ENCODE measurements at places on chromosomes 12 and 14.
A peak's percentile ranks its signal among the peaks of the same experiment; 100 is the strongest.

- no peak for DNase-seq
Observed at GRCh38 chr12:132316497-132317232, 12.7 kb downstream of the GALNT9 start.

GRCh38 chr14:82537831-82538230 is 1004.2 kb upstream of the SEL1L start:
- DNase-seq = no peak

GRCh38 chr12:56160193-56160763 is 2.1 kb downstream of the MYL6 start:
- peak; percentile 32 for DNase-seq

DNA sequence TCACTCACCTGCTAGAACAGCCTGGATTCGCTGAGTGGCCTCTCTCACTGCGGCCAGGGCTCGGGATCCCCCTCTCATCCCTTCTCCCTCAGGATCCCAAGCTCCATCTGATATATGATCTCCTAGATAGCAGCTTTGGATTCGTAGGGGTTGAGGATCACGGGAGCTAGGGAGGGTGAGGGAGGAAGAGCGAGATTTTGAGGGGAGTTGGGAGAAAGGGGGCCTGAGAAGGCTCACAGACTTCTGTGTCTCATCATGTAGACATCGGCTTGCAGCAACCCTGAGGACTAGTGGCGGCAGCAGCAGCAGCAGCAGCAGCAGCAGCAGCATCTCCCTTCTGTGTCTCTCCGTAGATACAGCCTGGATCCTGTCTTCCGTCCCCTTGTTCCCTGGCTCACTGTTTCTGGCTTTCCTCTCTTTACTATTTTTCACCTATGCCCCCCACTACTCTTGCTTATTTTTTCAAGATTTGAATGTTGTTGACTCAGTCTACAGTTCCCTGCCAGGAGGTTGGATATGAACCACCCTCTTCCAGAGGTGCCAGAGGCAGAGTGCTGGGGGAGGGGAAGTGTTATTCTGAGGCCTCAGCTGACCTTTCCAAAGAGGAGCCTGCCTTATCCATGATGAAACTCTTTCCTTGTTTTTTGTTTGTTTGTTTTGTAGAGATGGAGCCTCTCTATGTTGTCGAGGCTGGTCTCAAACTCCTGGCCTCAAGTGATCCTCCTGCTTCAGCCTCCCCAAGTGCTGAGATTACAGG is at the start of gene CIROP:
TSS of gene CIROP (minus strand) at position 399 of the 757 bp plus-strand sequence. CDS start at position 330, 69 bp downstream.
- no peak for DNase-seq

GRCh38 chr12:63075376-63076060 is 75.5 kb downstream of the AVPR1A start:
- DNase-seq = no peak

Data from activated CD4-positive, CD25-positive, alpha-beta regulatory T cell treated with anti-CD3 and anti-CD28 coated beads, Interleukin-2, amount 50 U/mL, for 16 hours (primary cell).